ENCODE measurements at places on chromosomes 4 and X.

DNA sequence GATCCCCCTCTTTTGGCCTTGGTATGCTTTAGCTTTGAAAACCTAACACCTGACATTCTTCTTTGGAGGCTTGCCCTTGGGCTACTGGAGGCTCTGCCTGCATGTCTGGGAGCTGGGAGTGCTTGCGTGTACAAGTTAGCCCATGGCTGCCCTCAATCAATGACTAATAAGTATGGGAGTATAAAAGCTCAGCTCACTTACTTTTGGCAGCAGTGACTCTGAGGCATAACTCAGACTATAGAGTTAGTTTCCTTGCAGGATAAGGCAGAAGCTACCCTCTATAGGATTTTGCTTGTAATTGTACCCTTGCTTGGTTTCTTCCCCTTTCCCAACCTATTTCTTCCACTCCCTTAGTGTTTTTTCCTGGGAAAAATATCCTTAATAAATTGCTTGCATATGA lies 247.9 kb downstream of the PPP1R2C start:
- peak; percentile 53 for DNase-seq

GRCh38 chr4:139188648-139189416 lies 11.8 kb upstream of the ELF2 start:
- no peak for DNase-seq

DNA sequence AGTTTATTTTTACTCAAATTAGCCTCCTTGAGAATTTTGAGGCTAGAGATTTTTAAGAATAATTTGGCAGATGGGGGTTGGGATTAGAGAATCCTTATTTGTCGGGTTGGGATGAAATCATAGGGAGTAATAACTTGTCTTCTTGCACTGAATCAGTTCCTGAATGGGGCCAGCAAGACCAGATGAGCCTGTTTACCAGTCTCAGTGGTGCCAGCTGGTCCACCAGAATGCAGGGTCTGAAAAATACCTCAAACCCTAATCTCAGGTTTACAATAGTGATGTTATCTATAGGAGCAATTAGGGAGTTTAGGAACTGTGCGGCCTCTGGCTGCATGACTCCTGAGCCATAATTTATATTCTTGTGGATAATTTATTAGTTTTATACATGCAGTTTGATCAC lies 705.9 kb upstream of the AGA start:
- DNase-seq: no peak

GRCh38 chrX:47590984-47591383 lies 8.7 kb downstream of the TIMP1 start:
- no peak for DNase-seq

DNA sequence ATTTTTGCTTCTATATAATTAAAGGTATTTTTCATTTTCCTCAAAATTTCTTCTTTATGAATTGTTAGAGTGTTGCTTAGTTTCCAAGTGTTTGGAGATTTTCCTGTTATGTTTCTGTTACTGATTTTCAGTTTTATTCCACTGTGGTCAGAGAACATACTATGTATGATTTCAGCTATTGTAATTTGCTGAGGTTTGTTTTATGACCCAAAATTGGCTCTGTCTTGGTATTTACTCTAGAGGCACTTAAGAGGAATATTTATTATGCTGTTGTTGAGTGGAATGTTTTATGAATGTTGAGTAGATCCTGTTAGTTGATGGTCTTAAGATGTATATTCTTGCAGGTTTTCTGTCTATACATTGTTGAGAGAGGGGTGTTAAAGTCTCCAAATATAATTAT lies 263.5 kb downstream of the PABPC4L start:
- no peak for DNase-seq

DNA sequence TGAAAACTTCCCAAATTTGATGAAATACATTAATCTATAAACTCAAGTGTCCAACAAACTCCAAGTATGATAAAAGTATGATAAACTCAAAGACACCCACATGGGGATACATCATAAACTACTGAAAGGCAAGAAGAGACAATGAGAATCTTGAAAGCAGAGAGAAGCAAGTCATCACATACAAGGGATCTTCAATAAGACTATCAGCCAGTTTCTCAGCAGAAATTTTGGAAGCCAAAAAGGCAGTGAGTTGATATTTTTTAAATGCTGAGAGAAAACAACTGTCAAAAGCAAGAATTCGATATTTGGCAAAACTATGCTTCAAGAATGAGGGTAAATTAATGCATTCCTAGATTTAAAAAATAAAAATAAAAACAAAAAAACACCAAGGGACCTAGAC lies 16.5 kb downstream of the PDCL2 start:
- no peak for DNase-seq

GRCh38 chr4:98568941-98569663 lies 89.3 kb downstream of the TSPAN5 start:
- DNase-seq: peak; percentile 38

- DNase-seq: peak; percentile 59
Measured at GRCh38 chrX:104325213-104325585, 70.5 kb upstream of the ESX1 start.

DNA sequence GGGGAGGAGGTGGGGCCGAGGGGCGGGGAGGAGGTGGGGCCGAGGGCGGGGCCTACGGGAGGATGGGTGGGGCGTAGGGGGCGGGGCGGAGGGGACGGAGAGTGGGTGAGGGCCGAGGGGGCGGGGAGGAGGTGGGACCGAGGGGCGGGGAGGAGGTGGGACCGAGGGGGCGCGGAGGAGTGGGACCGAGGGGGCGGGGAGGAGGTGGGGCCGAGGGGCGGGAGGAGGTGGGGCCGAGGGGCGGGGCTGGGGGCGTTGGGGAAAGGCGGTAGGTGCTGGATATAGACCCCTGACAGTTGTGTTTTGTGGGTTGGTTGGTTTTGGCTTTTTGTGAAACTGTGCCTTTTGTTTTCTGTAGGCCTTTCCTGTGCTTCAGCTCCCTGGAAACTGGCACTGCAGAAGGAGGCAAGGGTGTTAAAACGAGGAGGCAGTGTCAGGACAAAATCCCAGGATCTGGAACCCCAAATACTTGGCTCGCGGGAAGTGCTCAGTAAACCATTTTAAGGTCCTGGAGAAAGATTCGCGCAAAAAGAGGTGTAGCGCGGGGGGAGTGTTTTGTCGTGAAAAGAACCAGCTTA lies 580 bp upstream of the MMGT1 start:
- DNase-seq: peak; percentile 49

DNA sequence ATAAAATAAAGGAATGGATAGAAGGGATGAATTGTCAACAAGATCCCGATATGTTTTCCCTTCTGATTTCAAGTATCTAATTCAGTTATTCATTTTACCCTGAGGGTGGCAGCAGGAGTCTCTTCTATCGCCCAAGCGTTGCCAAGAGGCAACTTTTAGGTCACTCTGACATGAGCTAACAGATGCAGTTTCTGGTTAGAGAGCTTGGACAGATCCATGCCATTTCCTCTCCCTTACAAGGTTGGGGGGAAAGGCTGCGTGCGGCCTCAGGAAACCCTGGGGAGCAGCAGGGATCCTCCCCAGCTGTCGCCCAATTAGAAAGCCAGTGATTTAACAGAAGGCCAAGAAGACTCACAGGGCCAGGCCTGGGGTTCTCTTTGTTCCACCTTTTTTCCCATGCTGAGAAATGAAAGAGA lies 35.3 kb upstream of the WAS start:
- DNase-seq: peak; percentile 40

DNA sequence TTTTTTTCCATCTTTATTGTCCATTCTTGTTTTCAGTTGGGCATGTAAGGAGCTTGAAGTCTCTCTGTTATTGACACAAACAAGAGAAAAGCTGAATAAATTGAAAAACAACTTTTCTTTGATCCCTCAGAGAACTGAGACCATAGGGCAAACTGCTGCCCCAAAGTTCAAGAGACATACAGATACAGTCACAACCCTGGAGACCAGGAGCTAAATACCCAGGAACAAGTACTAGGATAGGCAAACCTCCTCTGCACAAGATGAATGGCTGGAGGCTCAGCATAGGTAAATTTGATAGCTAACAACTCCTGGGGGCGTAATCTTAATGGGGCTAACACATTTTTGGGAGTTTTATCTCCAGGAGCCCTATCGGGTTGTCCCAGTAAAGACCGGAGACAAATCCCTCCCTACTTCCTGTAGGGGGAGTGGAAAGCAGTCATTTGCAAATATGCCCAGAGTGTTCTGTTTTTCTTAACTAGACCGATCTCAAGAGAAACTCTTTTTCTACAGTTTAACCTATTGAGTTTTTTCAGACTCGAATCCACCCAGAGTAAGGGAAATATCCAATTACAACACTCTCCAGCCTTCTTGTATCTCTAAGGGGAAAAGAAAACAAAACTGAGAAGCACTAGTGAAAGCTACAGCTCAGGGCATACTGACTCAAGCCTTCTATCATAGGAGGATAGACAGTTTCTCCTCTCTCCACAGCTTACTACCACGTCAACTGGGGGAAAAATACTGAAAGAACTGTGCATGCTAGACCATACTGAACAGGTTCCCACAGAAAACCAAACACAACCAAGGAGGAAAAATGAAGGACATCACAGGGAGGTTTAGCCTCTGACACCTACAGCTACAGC lies 23.1 kb downstream of the MAGEA8 start:
- peak; percentile 14 for DNase-seq

DNA sequence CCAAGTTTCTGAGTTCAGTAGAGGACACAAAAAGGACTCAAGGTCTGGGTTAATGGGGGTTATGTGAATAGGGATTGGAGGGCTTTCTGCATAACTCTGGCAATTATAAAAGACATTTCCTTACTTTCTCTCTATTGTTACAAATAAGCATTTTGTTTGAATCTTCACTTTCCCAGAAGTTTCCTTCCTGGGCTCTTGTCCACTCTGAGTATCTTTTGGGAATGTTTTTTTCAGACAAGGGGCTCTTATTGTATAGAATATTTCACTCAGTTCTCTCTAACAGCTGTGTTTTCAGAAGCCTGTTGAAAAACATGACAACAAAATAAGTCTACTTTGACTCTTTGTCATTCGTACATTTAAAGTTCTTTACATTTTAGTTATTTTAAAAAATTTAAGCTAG lies 57.6 kb upstream of the MAP9 start:
- no peak for DNase-seq

DNA sequence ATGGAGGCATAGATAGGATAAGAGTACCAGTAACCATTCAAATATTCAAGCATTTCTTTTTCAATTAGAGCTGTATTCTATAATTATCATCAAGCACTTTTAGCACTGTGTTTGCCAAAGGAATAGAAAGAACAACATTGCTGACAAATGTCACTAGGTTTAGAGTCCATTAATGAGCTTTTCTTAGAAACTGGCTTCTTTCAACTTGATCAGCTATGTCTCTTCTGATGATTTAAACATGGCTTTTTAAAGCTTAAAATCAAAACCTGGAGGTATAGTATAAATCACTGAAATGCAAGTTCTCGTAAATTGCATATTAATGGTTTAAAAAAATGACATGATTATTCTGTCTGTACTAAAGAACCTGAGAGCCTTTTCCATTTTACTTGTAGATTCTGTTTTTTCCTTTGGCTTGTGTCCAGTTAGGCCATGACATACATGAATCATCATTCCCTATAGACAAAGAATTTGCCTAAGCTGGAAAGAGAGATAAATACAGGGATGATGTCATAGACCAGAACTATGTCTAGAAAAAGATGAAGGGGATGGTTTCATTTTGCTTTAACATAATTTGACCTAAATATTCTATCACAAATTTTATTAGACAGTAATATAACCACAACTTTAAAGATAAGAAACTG lies 340.1 kb upstream of the CTSO start:
- DNase-seq: peak; percentile 96

- DNase-seq: peak; percentile 17
Measured at GRCh38 chr4:91936311-91936710, 367.5 kb upstream of the GRID2 start.

DNA sequence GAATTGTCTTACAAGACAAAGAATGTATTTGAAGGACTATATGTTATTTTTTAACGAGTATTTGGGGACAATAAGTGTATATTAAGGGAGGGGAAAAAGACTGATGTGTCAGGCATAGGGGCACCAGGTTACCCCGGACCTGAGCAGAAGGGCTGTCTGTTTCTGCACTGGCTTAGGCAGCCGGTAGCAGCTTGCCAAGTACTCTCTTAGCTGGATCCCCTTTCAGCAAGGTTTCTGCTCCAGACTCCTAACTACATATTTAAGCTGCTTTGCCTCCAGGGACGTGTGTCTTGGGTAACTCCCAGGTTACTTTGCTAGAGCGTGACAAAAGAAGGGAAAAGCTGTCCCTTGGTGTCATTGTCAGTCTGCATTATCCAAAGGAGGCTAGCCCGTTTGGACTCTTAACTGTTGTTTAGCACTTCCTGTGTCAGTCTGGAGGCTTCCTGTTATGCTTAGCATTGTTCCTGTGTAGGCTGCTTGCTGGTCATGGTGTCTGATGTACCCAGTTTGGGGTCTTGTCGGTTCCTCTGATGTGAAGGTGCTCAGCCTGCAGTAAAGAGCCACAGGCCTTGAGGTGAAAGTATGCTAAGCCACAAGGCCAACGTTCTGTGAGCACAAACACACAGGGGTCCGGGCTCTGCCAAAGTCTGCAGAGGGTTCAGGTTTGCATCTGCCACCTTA lies 11.6 kb downstream of the CXCR3 start:
- no peak for DNase-seq

DNA sequence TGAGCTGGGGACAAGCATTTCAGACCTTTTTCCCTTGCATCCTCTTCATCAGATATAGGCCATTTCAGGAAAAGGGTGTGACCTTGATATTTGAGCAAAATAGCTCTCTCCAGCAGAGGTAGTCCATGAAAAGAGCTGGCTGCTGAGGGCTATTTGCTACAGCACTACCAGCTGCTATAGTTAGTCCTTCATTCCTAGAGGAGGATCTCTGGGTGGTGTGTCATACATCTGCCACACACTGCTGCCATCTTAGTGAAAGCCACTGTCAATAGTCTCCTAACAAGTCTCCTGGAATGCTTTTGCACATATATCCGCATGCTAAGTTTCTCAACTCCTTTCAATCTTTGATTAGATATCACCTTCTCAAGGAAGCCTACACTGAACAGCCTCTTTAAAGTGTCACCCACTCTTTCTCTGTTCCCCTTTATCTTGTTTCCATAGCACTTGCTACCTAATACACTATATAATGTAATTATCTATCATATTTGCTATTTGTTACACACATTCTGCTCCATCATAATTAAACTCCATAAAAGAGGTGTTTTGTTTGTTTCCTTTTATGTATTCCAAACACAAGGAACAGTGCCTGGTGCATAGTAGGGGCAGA lies 131.9 kb downstream of the TBC1D19 start:
- no peak for DNase-seq

GRCh38 chr4:42149004-42149403 lies 3.5 kb downstream of the BEND4 start:
- DNase-seq: no peak

DNA sequence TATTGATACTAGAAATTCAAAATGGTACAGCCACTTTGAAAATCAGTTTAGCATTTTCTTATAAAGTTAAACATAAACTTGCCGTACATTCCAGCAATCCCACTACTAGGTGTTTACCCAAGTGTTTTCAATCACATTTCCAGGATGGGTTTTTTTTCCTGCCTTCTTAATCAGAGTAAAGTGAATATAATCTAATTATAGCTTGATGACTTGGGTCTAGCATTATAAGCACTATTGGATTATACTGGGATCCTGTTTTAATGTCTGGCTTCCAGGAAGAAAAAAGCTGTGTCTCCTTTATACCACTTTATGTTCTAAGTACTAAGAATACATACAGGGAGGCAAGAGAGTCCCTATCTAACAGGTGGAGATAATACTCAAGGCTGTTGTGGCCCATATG lies 103.3 kb upstream of the KLHL13 start:
- DNase-seq: no peak

All from iris pigment epithelial cell (primary cell).